ENCODE measurements at places on chromosomes 13 and 19.

- DNase-seq: no peak
Observed at GRCh38 chr13:91747186-91747585, 348.8 kb downstream of the GPC5 start.

GRCh38 chr19:50368649-50369570 is 3.5 kb upstream of the NAPSA start:
- peak; percentile 5 for DNase-seq

- no peak for DNase-seq
Observed at GRCh38 chr13:109026266-109026665, 396.9 kb downstream of the MYO16 start.

- no peak for DNase-seq
Observed at GRCh38 chr13:38090913-38091312, 221.3 kb upstream of the TRPC4 start.

DNA sequence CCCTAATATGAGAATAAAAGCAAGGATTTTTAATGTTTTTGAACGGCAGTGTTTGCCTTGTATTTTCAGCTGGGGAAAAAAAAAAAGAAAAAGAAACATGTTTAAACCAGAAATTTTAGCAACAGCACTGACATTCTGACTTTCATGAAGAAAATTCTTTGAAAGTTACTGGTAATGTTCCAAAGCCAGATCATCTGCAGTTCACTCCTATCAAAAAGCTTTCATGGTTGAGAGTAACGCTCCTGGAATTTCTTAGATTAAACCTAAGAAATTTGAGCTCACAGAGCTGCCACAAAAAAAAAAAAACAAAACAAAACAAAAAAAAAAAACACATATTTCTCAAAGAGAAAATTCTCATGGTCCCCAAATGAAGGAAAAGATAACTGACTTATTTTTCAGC is 1106.7 kb downstream of the EFNB2 start:
- no peak for DNase-seq

DNA sequence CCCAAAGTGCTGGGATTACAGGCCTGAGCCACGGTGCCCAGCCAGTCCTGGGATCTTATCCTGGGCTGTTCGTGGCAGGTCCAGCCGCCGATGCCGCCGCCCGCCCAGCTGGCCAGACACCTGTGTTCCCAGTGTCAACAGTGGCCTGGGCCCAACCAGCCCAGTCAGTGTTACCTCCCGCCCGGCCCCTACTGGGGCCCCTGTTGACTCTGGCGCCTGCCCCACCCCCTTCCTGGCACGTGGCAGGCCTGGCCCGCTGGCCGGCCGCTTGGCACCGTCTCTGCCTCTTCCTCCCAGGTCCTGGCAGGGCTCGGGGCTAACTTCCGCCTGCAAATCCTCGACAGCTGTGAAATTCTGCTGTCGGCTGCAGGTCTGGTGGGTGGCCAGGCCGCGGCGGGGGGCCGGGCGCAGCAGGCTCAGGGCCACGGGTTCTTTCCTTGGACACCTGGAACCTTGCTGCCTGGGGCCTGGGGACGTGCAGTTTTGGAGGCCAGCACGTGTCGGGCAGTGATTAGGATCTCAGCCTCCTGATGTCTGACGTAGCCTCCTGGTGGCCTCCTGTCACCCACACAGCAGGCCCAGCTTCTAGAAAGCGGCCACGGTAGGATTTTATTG is 9.1 kb downstream of the ARID3A start:
- DNase-seq: no peak

DNA sequence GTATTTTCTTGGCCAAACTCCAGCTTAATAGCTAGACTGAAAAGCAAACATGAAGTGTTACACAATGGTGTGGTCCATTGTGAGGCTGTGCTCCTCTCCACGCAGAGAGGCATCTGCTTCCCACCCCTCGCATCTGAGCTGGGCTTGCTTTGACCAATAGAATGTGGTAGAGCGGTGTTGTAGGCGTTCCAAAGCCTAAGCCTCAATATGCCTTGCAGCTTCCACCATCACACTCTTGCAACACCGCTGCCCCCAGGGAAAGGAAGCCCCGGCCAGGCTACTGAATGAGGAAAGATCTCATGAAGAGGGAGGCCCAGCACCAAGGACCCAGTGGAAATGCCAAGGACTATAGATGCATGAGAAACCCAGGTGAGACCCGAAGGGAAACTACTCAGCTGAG is 9.4 kb downstream of the FLT1 start:
- DNase-seq: no peak

- no peak for DNase-seq
Observed at GRCh38 chr19:13284929-13285928, 135.0 kb downstream of the IER2 start.

DNA sequence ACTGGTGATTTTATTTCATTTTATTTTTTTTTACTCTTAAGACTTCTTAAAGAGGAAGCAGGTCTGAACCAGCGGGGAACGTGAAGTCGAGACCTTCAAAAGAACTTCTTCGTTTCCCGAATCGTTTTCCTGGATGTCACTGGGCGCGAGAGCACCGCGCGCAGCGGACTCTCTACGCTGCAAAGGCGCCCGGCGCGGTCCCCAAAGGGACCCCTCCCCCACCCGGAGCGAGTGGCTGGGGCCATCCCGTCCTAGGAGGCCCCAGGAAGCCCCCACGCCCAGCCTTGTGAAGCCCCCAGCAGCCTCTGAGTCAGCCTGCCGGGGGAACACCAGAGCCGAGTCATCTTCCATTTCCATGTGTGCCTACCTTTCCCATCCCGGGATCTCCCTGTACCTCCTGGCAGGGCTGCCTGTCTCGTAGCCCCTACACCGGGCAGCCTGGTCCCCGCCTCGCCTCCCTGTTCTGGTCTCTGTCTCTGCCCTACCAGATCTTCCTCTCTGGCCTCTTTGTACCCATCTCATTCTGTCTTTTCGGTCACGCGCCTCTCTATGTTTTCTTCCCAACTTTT is 608 bp downstream of the CD70 start:
- no peak for DNase-seq

DNA sequence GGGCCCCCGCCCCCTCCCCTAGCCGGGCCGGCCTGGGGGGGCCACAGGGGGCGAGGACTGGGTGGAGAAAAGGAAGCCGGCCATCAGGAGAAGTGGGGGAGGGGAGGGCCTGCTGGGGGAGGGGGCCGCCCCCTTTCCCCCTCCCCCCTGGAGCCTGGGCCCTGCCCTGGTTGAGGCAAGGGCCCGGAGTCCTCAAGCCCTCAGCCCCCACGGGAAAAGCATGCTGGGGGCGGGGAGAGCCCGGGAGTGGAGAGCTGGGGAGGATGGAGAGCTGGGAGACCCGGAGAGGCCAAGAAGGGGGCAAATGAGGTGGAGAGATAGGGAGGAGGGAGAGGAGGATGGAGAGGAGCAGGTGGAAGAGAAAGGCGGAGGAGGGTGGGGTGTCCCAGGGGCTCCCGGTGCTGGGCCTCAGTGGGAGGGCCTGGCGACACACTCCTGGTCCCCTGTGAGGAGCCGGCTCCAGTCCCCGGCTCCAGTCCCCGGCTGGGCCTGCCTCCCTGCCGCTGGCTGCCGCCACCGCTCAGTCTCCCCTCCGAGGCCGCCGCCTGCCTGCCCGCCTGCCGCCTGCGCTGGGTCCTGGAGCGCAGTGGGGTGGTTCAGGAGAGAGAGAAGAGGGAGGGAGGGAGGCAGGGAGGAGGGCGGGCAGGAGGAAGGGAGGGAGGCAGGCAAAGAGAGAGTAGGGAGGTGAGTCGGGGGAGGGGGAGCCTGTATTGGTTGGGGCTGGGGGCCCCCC is at the start of gene GRIK5:
Gene GRIK5 (minus strand): TSS at position 588 of the 733 bp plus-strand sequence. CDS start 4,436 bp downstream, outside the sequence.
- DNase-seq: no peak

DNA sequence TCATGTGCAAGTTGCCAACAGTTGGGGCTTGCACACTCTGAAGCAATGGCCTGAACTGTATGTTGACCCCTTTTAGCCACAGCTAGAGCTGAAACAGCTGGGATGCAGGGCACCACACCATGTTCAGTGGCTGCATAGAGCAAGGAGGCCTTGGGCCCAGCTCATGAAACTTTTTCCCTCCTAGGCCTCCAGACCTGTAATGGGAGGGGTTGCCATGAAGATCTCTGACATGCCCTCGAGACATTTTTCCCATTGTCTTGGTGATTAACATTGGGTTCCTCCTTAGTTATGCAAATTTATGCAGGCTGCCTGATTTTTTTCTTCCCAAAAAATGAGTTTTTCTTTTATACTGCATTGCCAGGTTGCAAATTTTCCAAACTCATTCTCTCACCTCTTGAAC is 165.1 kb upstream of the PRR20A start:
- no peak for DNase-seq

DNA sequence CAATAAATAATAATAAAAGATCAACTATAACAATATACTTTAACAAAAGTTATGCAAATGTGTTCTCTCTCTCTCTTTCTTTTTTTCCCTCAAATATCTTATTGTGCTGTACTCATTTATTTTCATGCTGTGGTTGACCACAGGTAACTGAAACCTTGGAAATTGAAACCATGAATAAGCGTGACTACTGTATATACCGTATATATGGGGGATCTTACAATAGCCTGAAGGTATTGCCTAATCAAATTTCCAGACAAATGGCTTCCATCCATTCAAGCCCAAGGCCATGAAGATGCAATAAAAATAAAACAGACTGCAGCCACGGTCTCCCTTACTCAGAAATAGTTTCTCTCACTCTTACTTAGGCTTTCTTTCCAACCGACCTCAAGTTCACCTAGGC is 98.3 kb downstream of the SLITRK6 start:
- no peak for DNase-seq

DNA sequence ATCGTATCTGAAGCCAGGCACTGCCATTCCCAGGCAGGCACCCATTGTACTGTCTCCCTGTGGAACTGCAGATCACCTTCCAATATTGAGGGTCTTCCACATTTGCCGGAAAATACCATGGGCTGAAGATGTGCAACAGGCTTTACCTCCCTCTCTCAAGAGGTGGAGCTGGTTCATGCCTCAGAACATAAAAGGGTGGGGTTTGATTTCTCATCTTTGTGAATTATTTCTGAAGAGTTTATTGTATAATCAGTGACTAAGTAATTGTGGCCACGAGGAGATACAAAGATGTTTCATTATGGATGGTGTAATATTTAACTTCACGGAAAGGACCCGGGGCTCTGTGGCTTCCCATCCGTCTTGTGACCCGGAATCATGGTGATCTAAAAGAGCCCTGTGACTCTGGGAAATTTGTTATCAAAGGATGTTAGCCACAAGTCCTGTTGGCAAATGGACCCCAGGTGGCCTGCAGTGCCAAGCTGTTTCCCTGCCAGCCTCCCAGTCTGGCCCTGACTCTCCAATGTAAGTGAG is 230.5 kb downstream of the LACC1 start:
- no peak for DNase-seq

DNA sequence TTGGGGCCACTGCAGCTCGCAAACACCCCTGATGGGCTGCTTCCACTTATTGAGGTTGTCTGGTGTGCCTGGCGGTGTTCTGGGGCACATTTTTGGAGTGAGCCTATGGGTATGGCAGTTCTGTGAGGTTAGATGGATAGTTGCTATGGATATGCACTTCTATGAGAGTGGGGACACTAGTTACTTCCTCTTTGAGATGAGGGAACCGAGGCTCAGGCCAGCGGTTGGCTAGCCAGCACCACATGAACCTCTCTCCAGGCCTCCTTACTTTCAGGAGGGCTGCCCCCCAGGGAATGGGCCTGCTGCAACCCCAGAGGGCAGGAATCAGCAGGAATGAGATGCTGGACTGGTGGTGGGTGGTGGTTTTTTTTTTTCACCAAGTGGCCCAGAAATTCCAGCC is 13.5 kb upstream of the PRR19 start:
- DNase-seq: no peak

DNA sequence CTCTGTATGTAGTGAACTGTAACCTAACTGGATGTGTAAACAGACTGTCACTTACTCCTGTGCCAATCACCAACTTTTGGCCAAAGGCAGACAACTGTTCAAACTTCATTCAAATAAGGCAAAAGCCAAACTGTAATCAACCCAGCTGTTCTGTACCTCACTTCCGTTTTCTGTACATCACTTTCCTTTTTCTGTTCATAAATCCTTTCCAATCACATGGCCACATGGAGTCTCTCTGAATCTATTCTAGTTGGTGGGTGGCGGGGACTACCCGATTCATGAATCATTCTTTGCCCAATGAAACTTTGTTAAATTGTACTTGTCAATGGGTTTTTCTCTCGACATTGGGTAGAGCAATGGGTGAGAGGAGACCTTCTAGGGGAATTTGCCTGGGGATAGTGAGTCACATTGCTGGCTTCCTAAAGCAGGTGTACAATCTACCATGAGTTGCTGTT is 178.3 kb upstream of the RFC3 start:
- DNase-seq: no peak

DNA sequence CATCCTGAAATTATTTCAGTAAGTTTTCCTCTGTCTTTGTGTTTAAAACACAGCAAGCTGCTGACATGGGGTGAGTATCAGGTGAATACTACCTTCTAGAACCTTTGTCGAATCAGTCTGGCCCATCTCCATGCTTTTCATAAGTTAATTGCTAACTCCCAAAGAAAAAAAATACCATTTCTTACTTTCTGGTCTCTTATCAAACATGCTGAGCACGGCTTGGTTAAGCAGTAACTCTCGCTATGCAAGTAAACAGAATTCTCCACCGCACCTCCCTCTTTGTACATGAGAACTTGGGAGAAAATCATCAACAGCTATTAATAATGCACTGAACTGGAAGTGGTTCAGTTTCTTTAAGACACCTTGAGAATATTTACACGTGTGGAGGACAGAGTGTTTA is 88.6 kb downstream of the FGF9 start:
- DNase-seq: no peak

- no peak for DNase-seq
Observed at GRCh38 chr13:66567899-66568612, 662.1 kb downstream of the PCDH9 start.

GRCh38 chr13:76822698-76823267 is 63.4 kb downstream of the KCTD12 start:
- DNase-seq: no peak

DNA sequence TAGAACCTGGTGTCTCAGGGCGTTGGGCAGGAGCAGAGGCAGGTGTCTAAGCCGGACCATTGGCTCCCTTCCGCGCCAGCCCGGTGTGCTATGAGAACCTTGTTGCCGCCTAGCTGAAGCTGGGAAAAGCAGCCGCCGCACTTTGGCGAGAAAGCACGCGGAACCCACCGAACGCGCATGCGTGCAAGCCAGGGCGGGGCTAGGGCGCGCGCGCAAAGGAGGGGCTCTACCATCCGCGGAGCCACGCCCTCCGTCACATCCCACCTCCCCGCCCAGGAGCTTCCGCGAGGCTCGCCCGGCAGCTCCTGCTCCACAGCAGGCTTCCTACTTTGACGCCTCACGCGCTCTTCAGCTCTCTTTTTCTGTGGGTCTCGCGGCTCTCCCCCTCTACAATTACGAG is 51.3 kb downstream of the WDR87 start:
- no peak for DNase-seq

DNA sequence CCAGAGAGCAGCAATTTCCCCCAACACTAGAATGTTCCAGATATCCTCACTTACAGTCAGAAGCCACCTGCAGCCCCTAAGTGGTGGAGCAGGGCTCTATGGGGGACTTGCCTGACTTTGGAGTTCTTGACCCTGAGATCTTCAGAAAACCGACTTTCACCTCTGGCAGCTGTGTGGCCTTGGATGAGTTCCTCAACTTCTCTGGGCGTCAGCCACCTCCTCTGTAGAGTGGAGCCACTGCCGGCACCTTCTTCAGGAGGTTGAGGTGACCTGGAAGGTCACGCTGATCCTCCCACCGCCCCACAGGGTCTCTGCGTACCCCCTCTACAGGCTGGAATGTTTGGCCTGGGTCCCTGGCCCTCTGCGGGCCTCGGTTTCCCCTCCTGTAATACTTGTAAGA is 7.1 kb upstream of the FUT5 start:
- no peak for DNase-seq
